Stimulated activated CD8-positive, alpha-beta memory T cell treated with anti-CD3 and anti-CD28 coated beads, Interleukin-7, amount 100 ng/mL, for 1 hour (primary cell): ENCODE measurements at places on chromosomes 12 and 14.

GRCh38 chr12:99453836-99454538, 193.6 kb upstream of the GARIN6 start:
- DNase-seq, result no peak

DNA sequence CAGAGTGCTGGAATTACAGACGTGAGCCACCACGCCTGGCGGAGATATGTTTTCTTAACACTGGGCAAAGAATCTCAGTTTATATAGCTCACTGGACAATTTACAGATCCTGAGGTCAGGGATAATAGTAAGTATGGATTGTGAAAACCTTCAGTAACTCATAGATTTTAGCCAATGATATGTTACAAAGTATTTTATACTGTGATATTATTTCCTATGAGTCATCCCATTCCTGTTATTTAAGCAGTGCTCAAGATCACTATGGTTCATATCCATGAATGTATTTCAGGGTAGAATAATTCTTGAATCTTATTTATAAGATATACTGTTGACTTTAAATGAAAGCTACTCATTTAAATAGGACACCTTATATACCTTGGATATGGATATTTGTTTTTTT, 107.2 kb downstream of the RAD51B start:
- no peak for DNase-seq

DNA sequence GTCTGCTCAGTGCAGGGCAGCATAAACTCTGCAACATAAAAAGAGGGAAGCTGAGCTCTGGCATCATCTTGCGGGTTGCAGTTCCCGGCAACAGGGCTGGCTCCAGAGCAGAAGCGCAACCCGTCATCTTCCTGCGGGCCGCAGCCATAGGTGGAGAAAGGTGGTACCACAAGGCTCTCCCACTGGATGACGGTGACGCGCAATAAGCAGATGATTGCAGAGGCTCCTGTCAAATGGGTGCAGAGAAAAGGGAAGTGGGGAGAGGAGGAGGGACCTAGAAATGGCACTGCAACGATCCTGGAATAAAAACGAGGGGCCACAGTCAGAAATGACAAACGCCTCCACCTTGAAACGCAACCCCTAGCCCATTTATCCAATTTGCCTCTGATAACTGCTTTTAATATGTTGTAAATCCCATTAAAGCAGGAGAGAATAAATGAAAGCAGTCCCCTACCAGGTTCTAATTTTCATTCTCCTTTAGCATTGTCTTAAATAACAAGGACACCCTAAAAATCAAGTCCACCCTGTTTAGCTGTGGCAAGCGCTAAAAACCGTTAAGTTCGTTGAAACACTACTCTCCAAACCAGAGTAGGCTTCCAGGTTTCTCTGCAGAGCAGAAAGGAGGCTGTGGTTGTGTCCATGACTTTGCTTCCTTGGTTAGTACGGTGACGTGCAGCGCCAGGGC, 30.9 kb upstream of the TUBA1C start:
- DNase-seq, result no peak

- DNase-seq, result no peak
Observed at GRCh38 chr14:73802431-73803188, 49.0 kb upstream of the PTGR2 start.
